Lower lobe of right lung (tissue), 2 donors: ENCODE measurements at places on chromosomes 16 and 17. TPM values are rescaled to one million over a fixed set of nuclear protein-coding genes. Genes with fewer than 3 reads are reported as not detected.
A peak's percentile ranks its signal among the peaks of the same experiment; 100 is the strongest.

VAC14 gene
- 49.1 TPM for total RNA-seq

NPIPB6 gene
- total RNA-seq: not detected

STXBP4 gene
- total RNA-seq: 11.8 TPM

DNA sequence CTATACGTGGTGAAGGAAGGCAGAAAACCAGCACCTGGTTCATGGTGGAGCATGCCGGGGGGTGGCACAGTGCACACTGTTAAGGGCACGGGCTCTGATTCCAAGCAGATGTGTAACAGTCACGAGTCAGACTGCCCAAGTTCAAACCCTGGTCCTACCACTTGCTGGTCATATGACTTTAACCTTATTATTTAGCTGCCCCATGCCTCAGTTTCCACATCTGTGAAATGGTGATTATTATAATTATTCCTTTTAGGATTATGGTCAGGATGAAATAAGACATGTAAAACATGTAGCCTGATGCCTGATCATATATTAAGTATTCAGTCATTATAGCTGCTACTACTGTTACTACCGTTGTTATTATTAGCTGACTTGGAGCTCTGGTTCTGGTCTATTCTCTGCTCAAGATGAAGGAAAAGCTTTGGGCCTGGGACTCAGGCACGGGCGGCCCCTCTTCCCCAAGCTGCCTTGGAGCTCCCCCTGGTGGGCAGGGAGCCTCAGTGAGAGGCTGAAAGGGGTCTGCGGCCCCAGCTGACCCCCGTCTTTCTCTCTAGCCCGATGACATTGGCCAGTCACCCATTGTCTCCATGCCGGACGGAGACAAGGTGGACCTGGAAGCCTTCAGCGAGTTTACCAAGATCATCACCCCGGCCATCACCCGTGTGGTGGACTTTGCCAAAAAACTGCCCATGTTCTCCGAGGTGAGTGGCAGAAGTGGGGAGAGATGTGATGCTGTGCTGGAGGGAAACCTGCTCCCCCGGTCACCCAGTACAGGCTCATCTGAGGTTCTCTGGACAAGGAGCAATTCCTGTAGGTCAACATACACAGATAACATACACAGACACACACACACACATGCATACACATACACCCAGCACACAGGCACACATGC, 14.0 kb downstream of the NR1D1 start:
- peak; percentile 69 for DNase-seq
- H3K4me3 ChIP-seq: no peak overlapping the region
- no peak overlapping the region for H3K27ac ChIP-seq
- peaks cover 72% of the 10 kb centered on the region for H3K36me3 ChIP-seq

DNA sequence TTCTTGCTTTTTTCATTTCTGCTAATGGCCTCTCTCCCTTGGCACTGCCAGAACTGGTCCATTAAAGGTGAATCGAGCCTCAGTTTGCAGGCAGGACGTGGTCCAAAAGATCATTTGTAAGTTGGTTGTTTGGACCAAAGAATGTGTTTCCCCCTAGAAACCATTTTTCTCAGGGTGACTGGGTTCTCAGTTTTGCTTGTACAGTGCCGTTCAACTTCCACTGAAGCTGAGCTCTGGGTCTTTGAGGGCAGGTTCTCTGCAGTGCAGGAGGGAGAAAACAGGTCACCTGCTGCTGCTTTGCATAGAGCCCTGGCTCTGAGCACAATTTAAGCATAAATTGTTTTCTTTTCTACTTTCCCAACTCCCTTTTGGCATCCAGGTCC, 9.0 kb upstream of the AMZ2 start:
- no peaks in the 10 kb centered on the region for H3K27me3 ChIP-seq
- no peak overlapping the region for H3K4me3 ChIP-seq
- no peak for DNase-seq
- no peaks in the 10 kb centered on the region for H3K4me1 ChIP-seq

DNA sequence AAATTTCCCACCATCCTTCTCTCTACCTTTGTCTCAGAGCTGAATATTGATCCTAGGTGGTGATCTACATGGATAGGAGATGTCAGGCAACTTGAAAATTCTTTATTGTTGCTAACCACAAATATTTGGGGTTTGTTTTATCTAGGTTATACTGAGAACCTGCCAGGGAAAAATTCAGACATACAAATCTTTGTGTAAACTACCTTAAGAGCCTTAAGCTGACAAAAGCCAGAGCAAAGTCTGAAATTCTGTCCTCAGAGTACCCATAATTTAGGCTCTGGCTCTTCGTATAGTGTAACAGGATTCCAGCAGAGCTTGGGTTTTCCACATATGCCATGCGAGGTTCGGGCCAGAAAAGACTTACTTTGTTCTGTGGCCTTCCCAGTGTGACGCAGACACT, 406.7 kb upstream of the MAF start:
- no peak overlapping the region for H3K27ac ChIP-seq
- no peak overlapping the region for H3K4me3 ChIP-seq
- H3K4me1 ChIP-seq: no peaks in the 10 kb centered on the region
- no peaks in the 10 kb centered on the region for H3K36me3 ChIP-seq

- H3K36me3 ChIP-seq: peaks cover 69% of the 10 kb centered on the region
- peaks cover 5% of the 10 kb centered on the region for H3K4me1 ChIP-seq
- no peak overlapping the region for H3K4me3 ChIP-seq
- no peaks in the 10 kb centered on the region for H3K27me3 ChIP-seq
- no peak overlapping the region for H3K27ac ChIP-seq
- no peak for DNase-seq
Measured at GRCh38 chr17:19800571-19800970, 52.5 kb upstream of the ALDH3A1 start.
